Vagina (tissue), 2 donors: ENCODE measurements at places on chromosomes 13 and 19.

GRCh38 chr13:79807554-79807953 lies 326.6 kb downstream of the NDFIP2 start:
- DNase-seq: no peak

DNA sequence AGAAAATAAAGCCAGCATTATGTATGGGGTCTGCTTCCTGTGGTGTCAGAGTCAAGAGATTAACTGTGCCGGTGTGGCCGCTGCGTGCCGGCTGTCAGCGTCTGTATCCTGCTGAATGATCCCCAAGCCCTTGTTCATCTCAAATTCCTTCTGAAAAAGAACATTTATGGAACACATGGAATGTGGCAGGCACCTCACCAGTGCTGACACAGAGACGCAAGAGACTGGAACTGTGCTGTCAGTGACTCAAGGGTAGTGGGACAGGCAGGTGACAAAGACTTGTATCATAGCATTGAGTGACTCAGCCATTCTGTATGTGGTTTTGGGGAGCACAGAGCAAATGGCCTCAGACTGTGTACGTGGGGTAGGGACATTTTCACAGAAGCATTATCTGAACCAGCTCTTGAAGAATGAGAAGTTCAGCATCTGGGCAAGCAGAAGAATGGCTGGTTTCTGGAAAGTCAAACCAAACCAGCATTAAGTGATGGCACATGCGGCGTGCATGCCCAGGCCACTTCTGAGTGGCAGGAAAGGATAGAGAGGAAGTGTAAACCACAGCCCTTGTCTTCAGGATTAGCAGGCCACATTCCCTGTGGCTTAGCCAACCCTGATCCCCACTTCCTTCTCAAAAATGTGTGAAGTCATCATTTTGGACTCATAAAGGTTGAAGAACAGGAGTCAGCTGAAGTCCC lies 54.0 kb upstream of the IRS2 start:
- DNase-seq: no peak

- DNase-seq: no peak
Measured at GRCh38 chr13:98979012-98979660, 1.3 kb upstream of the DOCK9 start.

DNA sequence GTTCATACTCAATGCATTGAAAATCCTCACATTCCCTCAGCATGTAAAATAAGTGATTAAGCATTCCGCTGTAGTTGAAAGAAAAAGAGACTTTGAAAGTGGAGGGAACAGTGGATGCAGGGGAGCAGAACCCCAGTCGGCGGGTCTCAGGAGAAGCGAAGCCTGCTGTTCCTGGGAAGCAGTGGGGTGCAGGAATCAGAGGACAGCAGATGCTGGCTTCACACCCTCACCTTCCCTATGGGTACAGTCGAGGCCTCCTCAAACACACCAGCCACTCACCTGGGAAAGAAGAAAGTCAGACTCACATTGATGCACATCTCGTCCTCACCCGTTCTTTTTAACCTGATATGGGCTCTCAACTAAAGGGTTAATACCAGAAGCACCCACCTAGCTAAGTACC lies 38.2 kb downstream of the COL4A2 start:
- DNase-seq: no peak

DNA sequence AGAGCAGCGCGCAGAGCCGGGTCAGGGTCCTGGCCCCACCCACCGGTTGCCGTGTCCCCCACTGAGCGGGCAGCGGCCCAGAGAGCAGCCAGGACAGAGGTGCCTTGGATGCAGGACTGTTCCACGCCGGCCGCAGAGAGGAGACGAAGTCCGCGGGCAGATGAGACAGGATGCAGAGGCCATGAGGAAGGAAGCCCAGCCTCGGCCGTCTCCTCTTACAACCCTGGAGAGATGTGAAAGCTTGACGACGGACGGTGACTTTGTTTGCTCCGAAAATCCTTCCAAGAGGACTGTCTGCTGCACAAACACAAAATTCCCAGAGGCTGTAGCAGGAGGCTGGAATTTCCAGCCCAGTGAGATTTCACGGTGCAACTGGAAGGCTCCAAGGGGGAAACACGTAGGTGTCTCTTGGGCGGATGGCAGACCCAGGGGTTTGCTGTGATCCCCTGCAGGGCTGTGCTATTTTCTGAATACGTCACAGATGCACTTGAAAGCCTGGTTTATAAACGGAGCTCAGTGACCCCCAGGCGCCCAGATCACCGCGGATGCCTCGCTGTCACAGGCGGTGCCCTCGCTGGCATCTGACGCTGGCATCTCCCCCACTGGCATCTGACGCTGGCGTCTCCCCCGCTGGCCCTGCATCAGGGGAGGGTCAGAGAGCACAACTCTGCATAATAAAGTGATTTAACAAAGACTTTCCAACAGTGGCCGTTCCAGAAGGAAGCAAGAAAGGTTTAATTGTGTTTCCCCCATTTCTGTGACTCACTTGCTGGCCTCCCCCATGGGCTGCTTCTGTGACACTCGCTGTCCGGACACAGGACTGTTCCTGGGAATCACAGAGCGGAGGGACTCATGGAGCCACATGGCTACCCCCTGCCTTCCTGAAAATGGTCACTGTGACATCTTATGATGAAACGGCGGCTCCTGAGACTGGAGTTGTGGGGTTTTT lies 62.0 kb upstream of the C13orf46 start:
- no peak for DNase-seq

- DNase-seq: no peak
Measured at GRCh38 chr13:90116121-90116520, 1231.4 kb upstream of the MIR17HG start.

DNA sequence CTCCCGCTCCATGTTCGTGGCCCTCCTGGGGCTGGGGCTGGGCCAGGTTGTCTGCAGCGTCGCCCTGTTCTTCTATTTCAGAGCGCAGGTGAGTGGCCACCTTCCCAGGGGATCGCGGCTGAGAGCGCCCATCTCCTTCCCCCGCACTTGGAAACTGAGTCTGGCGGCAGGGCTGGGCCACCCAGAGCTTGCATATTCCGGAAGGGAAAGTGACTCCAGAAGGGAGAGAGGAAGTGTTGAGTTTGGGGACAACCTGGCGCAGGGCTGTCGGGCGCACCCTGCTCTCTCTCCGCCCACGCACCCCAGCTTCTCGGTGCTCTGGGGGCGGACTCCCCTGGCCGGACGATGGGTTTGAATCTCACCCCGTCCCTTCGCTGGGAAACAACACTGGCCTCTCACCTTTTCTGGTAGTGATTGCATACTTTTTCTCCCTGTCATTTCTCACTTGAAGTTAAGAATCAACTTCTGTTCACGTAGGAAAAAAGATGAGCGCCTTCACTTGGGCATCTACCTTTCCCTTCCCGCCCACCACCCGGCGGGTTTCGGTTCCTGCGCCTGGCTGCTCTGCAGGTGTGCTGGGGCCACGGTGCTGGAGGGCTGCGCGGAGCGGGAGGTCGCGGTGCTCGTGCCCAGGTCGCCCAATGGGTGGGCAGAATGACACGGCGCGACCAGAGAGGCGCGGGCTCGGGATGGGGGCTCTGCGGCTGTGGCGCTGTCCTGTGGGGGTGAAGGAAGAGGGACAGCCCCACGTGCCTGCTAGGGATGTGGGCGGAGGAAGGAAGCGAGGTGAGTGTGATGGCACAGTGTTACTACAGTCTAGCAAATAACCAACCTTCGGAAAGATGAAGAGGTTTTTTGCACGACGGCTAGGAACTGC lies 721 bp downstream of the TNFSF11 start:
- DNase-seq: no peak

GRCh38 chr19:1942078-1942933 lies 1.3 kb downstream of the CSNK1G2 start:
- no peak for DNase-seq

DNA sequence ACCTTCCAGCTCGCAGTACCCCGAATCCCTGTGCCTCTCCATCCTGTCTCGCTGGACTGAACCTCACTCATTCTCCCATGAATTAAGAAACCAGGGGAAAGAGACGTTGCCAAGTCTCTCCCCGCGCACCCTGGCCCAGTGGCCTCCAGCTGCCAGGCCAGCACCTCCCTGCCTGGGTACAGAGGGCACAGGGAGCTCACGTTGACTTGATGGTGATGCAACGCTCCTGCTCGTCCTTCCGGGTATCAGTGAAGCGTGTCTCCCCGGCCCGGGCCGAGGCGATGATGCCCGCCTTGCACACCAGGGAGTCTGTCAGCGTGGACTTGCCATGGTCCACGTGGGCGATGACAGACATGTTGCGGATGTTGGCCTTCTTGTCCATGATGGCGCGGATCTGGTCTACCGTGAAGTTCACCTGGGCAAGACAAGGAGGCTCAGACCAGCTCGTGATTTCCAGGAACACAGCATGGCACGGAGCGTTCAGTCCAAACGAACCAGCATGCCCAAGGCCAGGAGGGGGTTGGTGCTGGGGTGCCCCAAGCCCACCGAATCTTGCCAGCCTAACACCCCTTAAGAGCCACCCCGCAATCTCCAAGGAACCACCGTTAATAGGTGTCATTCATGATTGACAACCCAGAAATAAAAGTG lies 1.2 kb downstream of the EEF2 start:
- peak; percentile 88 for DNase-seq

GRCh38 chr13:42189061-42189460 lies 82.9 kb upstream of the AKAP11 start:
- DNase-seq: no peak

DNA sequence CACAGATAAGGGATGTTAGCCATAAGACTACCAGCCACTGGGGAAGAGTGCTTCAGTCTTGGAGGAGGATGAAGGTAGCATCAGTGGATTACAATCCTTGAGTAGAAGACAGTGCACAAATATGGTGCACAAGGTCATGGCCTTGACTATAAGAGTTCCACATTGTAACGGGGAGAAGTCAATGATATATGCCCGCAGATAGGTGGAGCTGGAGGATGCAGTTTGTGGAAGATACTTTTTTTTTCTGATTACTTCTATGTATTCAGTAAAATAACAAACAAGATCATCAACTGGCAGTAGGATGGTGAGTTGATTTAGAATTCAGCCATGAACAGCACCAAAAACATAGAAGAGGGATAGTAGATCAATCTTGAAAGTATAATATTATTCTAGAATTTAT lies 926.8 kb upstream of the MIR17HG start:
- no peak for DNase-seq

GRCh38 chr13:39971526-39971925 lies 316.1 kb downstream of the COG6 start:
- DNase-seq: no peak

DNA sequence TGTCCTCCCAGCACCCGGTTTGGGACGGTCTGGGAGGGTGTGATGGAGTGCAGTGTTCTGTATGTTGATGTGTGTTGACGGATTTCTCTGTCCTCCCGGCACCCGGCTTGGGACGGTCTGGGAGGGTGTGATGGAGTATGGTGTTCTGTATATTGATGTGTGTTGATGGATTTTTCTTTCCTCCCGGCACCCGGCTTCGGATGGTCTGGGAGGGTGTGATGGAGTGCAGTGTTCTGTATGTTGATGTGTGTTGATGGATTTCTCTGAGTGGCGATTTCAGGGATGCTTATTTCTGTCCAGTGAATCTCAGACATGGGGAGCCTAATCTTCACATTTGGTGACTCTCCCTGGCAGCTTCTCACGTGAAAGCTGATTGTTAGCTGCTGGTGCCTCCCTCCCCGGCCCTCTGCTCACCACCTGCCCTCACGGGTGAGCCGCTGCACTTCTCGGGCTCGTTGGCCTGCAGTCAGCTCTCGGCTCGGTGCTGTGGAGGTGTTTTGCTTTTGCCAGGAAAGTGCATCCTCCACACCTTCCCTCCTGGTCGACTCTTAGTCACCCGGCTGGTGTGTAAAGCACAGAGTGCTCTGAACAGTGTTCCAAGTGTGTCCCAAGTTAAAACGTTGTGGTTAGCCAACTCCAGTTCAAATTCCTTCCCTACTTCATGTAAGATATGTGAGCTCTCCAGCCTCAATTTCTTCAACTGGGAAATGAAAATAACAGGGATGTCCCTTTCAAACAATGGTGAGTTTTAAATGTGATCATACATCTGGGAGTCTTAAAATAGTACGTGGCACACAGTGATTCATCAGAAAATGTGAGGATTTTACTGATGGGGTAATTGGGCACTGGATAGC lies 54.6 kb downstream of the ATP11A start:
- no peak for DNase-seq

DNA sequence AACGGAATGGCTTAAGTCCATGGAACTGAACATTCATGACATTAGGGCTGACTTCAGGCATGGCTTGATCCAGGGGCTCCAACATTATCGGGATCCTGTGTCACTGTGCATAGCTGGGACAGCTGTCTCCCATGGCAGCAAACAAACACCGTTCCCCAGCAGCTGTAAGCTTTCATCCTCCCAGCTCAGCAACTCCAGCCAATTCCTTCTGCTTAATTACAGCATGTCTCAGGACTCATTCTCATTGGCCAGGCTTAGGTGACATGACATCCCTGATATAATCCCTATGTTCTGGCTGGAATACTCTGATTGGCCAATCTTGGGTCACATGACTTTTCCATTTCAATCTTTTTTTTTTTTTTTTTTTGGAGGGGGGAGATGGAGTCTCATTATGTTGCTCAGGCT lies 10.9 kb upstream of the TLE5 start:
- no peak for DNase-seq

DNA sequence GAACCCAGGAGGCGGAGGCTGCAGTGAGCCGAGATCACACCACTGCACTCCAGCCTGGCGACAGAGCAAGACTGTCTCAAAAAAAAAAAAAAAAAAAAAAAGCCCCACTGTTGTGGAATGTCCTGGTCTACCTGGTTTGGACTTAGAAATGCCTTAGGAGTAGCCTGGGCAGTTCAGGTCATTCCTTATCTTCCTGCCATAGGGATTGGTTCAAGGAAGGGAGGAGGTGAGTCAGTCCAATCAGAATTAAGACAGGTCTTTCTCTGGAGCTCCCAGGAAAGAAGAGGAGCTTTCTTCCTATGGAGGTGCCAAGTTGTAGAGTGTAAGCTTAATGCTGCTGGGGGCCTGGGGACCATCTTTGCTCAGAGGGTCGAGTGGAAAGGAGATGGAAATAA lies 44.8 kb downstream of the SIPA1L3 start:
- no peak for DNase-seq

DNA sequence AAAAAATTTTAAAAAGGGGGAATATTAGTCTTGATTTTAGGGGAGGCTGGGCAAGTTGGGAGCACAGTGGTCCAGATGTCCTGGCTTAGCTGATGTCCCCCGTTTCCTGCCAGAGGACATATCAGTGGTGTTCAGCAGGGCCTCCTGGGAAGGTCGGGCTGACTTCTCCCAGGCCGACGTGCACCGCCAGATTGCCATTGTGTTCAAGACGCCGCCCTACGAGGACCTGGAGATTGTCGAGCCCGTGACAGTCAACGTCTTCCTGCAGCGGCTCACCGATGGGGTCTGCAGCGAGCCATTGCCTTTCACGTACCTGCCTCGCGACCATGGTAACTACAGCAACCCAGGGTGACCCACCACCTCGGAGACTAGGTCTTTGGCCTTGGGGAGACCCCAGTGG lies 6.4 kb upstream of the CLASRP start:
- no peak for DNase-seq

DNA sequence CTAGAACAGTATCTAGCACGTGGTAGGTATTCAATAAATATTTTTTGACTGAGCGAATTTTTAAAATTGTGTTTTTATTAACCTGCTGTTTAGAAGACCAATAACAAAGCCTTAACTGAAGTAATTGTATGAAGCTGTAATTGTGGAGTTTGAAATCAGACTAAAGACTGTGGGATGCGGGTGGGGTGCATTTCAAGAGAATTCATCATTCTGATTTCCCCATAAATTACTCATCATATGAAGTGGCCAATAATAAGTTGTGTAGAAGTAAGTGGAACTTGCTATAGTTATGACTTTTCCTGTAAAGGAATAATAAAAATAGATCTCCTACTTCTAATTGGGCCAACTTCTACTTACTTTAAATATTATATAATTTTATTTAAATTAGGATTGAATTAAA lies 449.3 kb downstream of the PCDH9 start:
- no peak for DNase-seq

GRCh38 chr13:112684071-112684845 lies 5.6 kb upstream of the ATP11A start:
- peak; percentile 40 for DNase-seq

GRCh38 chr13:107832500-107833100 lies 382.7 kb downstream of the LIG4 start:
- no peak for DNase-seq
